ENCODE measurements at places on chromosomes 1 and 21.
A peak's percentile ranks its signal among the peaks of the same experiment; 100 is the strongest.

DNA sequence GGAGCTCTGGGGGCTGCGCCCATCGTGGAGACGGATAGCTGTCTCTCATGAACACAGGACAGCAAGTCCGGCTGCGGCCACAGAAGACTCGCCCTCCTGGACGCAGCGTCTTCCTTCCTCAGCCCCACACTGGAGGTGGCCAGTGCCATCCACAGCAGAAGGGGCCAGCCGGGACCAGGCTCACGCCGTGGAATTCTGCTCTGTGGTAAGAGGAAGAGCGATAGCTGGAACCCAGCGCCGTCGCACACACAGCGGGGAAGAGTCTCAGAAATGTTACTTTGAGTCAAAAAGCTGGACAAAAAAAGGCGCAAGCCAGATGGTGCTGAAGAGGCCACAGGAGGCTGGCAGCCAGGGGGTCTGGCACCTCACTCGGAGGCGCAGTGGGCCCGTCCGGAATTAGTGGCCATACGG lies 113.9 kb upstream of the COL6A1 start:
- ATAC-seq = no peak

DNA sequence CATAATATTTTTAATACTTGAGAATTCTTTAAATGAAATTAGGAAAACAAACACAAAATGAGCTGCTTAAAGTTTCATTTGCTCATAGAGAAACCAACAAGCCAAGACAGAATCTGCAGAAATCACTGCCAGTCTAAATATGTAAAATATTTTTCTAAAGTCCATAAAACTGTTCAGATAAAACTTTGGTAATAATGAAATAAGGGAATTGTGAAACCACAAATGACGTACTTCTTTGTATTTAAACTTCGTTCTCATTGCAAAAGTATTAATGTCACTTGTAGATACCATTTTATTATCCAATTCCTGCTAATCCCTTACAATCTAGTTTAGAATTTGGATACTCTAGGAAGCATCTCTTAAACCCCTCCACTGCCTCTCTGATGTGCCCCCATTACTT lies 234.5 kb upstream of the NEGR1 start:
- ATAC-seq = no peak

DNA sequence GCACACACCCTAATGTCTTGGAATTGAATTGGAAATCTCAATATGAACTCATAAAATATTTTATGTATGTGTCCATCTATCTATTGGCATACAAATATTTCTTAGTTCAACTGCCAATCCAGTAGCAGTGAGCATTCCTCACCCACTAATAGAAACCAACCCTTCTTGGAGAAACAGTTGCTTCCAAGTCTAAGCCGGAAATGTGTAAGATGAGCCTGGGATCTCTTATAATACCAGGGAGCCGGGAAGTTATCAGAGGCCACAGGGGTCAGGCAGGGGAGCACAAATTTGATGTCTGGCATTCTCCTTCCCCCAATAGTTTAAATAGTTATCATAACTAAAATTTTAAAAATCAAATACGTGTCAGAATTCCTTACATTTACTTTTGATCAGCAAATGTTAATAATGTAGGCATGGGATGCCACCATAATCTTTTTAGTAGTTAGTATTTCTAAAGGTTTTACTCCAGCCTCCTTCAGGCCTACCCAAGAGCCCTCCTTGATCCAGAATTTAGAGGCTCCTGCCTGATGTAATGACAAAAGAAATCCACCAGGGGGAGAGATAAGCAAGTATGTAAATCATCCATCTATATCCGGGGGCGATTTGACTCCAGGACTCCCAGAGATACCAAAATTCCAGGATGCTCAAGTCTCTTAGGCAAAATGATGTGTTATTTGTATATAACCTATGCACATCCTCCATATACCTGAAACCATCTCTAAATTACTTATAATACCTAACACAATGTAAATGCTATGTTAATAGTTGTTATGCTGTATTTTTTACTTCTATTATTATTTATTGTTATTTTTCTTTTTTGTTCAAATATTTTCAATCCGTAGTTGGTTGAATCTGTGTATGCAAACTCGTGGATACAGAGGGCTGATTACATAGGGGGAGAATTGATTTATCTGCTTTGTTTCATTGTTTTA lies 218.7 kb upstream of the COA6 start:
- ATAC-seq = peak; percentile 98

- ATAC-seq = no peak
These were observed 56.9 kb downstream of the ENAH start for GRCh38 chr1:225595974-225596551.

- no peak for ATAC-seq
These were observed 195.2 kb downstream of the ZSCAN20 start for GRCh38 chr1:33667386-33668282.

GRCh38 chr1:61950418-61950817 lies 208.1 kb downstream of the PATJ start:
- ATAC-seq = 0 out of 3 replicates have a peak, but pooled peaks have one; percentile 25

- peak; percentile 66 for ATAC-seq
These were observed 13.1 kb downstream of the OPTC start for GRCh38 chr1:203506858-203507626.

GRCh38 chr1:115596080-115596780 lies 45.5 kb upstream of the VANGL1 start:
- ATAC-seq = no peak

GRCh38 chr1:30756545-30757351 lies 826 bp downstream of the LAPTM5 start:
- ATAC-seq = peak; percentile 90

DNA sequence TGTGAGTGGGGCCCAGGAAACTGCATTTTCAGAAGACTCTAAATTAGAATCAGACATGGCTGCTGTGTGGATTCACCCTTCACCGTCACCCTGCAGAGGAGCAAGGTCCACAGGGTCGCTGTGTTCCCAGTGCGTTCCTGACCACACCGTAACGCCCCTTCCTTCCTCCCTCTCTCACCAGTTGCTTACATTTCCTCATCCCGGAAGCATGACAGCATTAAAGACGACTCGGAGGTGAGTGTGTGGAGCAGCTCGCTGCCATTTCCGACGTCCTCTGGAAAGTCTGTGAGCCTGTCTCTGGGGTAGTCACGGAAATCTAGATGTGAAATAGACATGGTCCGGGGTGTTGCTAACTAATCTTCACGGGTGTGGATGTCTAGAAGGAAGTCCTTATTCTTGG lies 45.9 kb downstream of the FAAP20 start:
- no peak for ATAC-seq

- no peak for ATAC-seq
These were observed 8.3 kb upstream of the VN1R5 start for GRCh38 chr1:247247568-247247967.
